ENCODE measurements at places on chromosomes 3 and 15.

DNA sequence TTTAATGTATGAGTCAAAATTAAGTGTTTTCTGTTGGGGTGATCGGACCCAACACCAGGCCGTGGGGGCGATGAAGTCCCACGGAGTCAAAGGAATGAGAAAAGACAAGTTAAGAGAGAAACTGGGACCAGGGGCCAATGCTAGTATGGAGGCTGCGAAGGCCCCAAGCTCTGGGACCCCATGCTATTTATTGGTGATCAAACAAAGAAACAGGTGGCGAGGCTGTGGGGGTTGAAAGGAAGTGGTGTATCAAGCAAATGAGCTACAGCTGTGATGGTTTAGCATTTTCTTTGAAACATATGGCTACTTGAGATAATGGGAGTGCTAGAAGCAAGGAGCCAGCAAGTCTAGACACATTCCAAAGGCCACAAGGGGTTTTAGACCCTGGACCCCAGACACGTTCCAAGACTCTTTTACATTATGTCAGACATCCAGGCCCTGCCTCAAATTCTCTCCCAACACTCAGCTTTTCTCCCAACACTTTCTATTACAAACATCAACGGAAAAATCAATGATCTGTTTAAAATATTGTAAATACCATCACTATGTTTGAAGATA is 56.0 kb upstream of the SNRPN start:
- DNase-seq, result no peak

DNA sequence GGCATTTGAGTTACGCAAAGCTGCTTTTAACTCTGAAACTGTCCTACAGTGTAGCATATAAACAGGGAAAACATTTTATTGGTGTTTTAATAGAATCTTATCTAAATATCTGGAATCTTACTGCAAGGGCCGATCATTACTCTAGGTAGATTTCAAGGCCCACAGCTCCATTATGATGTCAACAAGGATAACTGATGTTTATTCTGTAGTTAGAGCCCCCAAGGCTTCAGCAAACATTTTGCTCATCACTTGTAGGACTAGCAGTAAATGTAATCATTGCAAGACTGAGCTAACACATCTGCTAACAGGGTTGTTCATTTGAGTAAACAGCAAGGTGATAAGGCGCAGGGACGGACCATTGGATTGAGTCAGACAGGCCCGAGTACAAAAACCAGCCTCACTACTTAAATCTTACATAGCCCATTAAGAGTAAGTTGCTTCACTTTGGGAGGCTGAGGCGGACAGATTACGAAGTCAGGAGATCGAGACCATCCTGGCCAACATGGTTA is 332.5 kb upstream of the TPRG1 start:
- no peak for DNase-seq

- DNase-seq, result no peak
These were observed 11.1 kb downstream of the UACA start for GRCh38 chr15:70752193-70752635.

GRCh38 chr3:42961633-42962032 is 17.5 kb upstream of the GASK1A start:
- DNase-seq, result peak; percentile 52

DNA sequence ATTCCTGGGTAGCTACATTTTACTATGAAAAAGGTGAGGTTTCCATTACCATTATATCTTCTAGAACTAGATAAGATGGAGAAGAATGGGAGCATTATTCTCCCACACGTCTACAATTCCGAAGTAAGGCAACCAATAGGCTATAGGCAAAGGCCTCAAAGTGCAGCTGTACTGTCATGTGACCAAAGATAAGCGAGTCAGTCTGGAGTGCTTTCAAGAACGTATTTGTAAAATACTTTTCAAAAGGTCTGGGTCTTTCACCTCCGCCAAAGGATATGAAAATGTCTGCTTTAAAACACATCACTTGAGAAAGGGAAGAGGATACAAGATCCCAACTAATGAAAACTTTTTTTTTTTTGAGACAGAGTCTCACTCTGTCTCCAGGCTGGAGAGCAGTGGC is 9.9 kb downstream of the CCPG1 start:
- DNase-seq, result no peak

GRCh38 chr15:67267440-67267839 is 12.9 kb downstream of the IQCH start:
- DNase-seq, result no peak

DNA sequence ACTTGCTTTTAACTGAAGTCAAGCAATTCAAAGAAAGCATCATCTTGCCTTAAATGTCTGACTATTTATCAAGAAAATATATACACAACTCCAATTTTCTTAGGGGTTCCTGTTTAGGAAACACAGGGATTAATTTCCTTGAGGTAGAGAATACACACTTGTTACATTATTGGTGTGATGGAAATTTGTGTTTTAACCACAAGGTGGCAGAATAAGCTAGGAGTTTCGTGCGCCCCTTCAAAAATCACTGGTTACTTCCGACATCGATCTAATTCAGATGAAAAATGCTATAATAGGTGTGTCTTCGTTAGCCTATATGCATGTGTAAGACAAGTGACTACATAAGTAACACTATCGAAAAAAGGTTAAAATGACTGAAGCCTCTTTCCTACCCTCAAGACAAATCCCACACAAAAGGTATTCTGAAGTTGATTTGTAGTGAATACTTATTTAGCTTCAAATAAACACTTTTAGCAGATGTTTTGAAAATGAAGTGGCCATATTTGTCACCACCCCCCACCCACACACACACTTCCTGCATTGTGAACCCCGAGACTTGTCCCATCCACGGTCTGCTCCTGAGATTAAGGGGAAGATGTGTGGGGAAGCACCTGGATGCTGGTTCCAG is 246.5 kb downstream of the ROBO1 start:
- DNase-seq, result peak; percentile 17

GRCh38 chr3:184566441-184567414 is 5.1 kb downstream of the EPHB3 start:
- DNase-seq, result no peak

DNA sequence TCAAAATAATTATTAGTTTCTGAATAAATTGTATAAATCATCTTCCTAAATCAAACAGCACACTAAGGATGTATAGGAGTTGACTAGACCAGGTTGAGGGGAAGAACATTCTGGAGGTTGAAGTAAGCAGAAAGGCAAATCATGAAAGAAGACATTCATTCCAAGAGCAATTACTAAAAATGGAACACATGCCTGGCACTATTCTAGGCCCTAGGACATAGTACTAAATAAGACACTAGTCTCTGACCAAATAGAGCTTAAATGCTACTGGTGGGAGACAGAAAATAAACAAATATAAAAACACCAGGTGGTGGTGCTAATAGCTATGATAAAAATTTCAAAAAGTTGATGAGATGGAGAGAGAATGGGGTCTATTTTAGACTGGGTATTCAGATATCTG is 190.1 kb downstream of the TBC1D5 start:
- DNase-seq, result no peak
